T-cell (primary cell): ENCODE measurements at places on chromosomes 7 and 10.

DNA sequence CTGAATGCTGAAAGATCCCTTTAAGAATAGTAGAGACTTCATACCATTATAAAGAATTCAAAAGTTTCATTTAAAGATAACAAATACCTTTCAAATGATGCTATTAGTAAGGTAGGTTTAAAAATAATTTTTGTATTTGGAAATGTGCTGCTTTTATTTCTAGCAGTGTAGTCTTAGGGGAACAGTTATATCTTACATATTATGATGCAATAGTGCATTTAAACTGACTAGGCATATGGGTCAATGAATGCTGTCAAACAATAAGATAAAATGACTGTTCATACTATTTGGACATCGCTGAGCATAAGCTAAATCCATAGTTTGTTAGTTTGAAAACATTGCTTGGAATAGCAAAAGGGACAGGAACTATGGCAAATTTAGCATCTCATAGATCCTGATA is 354.8 kb upstream of the SEMA3A start:
- H3K36me3 ChIP-seq: no peaks in the 10 kb centered on the region
- H3K4me3 ChIP-seq: no peak overlapping the region
- no peak overlapping the region for H3K27ac ChIP-seq

DNA sequence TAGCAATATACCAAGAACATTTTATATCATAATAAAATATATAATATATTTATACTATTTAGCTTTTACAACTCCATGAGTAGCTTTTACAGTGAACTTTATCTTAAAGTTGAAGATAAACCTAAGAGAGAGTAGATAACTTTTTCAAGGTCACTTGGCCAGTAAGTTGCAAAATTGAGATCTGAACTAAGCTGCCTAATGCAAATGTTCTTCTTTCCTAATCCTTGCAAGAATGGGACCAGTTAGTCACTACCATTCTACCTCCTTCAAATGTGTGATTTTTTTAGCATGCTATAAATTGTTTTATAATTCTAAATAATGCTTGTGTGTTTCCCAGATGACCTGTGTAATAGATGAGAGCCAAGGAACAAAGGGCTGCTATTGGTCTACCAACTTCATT is 47.8 kb downstream of the CH25H start:
- no peak overlapping the region for H3K27ac ChIP-seq
- peaks cover 4% of the 10 kb centered on the region for H3K4me1 ChIP-seq
- no peaks in the 10 kb centered on the region for H3K27me3 ChIP-seq

- H3K36me3 ChIP-seq: no peaks in the 10 kb centered on the region
- no peaks in the 10 kb centered on the region for H3K27me3 ChIP-seq
- H3K27ac ChIP-seq: no peak overlapping the region
- no peak overlapping the region for H3K4me3 ChIP-seq
- DNase-seq: no peak
Measured at GRCh38 chr10:4767033-4767814, 58.8 kb upstream of the AKR1E2 start.

DNA sequence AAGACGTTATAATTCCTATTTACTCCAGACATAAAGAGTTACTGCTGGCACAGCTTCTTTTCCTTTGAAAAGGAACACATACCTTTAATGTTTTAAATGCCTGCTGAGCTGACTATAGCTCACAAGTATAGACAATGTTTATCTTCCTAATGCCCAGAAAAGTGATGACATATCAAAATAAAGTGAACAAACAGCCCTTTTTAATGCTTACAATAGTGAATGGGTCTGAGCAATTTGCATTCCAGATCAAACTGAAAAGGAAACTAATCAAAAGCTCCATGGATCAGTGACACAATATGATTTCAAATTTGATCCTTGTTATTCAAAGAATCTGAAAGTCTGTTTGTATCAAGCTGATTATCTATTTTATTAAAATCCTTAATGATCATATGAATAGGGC is 233.6 kb upstream of the SEMA3E start:
- DNase-seq: no peak
- no peaks in the 10 kb centered on the region for H3K36me3 ChIP-seq
- no peaks in the 10 kb centered on the region for H3K27me3 ChIP-seq
- H3K27ac ChIP-seq: no peak overlapping the region
- H3K4me1 ChIP-seq: no peaks in the 10 kb centered on the region

- no peaks in the 10 kb centered on the region for H3K27me3 ChIP-seq
- H3K36me3 ChIP-seq: no peaks in the 10 kb centered on the region
- H3K4me3 ChIP-seq: no peak overlapping the region
- no peak for DNase-seq
Measured at GRCh38 chr7:78620920-78621319, 822.3 kb downstream of the PHTF2 start.

- H3K4me1 ChIP-seq: peaks cover 29% of the 10 kb centered on the region
- H3K4me3 ChIP-seq: no peak overlapping the region
- peaks cover 91% of the 10 kb centered on the region for H3K27me3 ChIP-seq
- DNase-seq: no peak
Measured at GRCh38 chr10:101238732-101239105, 9.5 kb upstream of the LBX1 start.

- no peaks in the 10 kb centered on the region for H3K36me3 ChIP-seq
- H3K4me3 ChIP-seq: no peak overlapping the region
- no peak for DNase-seq
Measured at GRCh38 chr7:141161550-141162535, 88.0 kb downstream of the TMEM178B start.

- DNase-seq: no peak
- H3K36me3 ChIP-seq: peaks cover 12% of the 10 kb centered on the region
- H3K27me3 ChIP-seq: no peaks in the 10 kb centered on the region
- H3K27ac ChIP-seq: no peak overlapping the region
- H3K4me3 ChIP-seq: no peak overlapping the region
Measured at GRCh38 chr10:74113546-74113945, 37.1 kb downstream of the AP3M1 start.

- no peak overlapping the region for H3K4me3 ChIP-seq
- no peaks in the 10 kb centered on the region for H3K4me1 ChIP-seq
- no peaks in the 10 kb centered on the region for H3K36me3 ChIP-seq
- no peak overlapping the region for H3K27ac ChIP-seq
Measured at GRCh38 chr10:60045571-60045970, 139.2 kb upstream of the CCDC6 start.

GRCh38 chr7:13770305-13770704 is 219.2 kb downstream of the ETV1 start:
- no peaks in the 10 kb centered on the region for H3K27me3 ChIP-seq
- no peaks in the 10 kb centered on the region for H3K36me3 ChIP-seq
- no peak overlapping the region for H3K4me3 ChIP-seq
- H3K4me1 ChIP-seq: no peaks in the 10 kb centered on the region
- DNase-seq: no peak
- no peak overlapping the region for H3K27ac ChIP-seq

DNA sequence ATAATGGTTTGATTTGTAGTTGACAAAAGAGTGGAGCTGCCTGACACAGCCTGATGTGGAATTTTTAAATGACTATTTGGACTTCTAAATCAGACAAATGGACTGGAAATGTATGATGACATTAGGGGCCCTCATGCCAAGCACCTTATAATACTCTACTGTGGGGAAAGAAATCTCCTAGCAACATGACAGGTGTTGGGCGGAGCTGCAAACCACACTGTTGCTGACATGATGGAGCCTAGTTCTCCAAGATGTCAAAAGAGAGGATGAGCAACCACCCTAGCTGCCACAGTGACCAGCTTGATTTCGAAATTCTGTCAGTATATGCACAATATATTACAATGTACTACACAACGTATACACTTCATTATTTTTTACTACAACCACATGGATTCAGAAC is 65.8 kb downstream of the RHOBTB1 start:
- no peak for DNase-seq
- H3K4me3 ChIP-seq: no peak overlapping the region
- no peaks in the 10 kb centered on the region for H3K27me3 ChIP-seq
- H3K4me1 ChIP-seq: no peaks in the 10 kb centered on the region
- no peaks in the 10 kb centered on the region for H3K36me3 ChIP-seq

DNA sequence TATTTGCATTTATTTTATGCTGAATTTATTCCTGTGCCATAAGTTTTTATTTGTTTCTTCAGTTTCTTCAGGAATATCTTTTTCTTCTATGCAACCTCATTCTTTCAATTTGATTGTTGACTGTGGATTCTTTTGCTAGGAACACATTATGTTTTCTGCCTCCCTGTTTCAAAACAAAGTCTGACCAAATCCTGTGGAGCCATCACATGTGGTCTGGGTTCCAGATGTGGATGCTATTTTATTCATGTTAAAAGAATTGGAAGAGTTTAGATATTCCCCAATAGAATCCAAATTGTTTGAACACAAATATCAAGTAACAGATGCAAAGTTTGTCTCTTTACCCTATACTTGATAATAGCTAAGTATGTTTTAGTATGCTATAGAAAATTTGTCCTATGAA is 56.8 kb upstream of the LRRC17 start:
- no peak overlapping the region for H3K4me3 ChIP-seq
- no peak overlapping the region for H3K27ac ChIP-seq
- H3K36me3 ChIP-seq: no peaks in the 10 kb centered on the region
- H3K27me3 ChIP-seq: no peaks in the 10 kb centered on the region

DNA sequence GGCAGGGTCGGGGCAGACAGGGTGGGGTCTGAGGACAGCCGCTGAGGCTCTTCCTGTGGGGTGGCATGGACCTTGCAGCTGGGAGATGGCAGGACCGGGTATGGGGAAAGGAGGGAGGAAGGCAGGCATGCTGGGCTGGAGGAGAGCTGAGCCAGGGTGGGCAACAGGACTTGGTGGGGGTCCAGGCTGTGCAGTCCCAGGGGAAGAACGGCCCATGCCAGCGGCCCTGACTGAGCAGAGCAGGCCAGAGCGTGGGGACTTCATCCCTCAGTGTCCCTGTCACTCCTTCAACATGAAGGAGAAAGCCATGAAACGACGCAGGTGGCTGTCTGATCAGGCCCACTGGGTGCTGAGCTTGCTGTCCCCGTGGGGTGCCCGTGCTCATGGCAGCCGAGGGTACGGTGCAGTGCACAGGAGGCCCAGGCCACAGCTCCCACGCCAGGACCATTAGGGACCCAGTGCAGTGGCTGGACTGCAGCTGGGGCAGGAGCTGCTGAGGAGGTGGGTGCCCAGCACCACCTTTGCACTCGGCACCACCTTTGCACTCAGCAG is 519.6 kb downstream of the PTPRN2 start:
- H3K4me1 ChIP-seq: no peaks in the 10 kb centered on the region
- no peaks in the 10 kb centered on the region for H3K27me3 ChIP-seq
- H3K27ac ChIP-seq: no peak overlapping the region
- DNase-seq: no peak

DNA sequence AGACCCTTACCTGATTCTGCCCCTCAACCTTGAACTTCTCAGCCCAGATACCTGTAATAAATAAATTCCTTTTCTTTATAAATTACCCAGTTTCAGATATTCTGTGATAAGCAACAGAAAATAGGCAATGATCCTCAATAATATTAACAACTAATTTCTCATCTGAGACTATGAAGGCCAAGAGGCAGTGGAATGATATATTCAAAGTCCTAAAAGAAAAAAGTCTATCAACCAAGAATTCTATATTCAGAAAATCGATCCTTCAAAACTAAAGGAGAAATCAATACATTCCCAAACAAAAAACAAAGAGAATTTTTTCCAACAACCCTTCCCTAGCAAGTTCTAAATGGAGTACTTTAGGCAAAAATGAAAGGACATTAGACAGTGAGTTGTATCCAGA is 279.6 kb downstream of the PTPRN2 start:
- no peak overlapping the region for H3K4me3 ChIP-seq
- H3K4me1 ChIP-seq: no peaks in the 10 kb centered on the region
- H3K27me3 ChIP-seq: no peaks in the 10 kb centered on the region
- H3K36me3 ChIP-seq: no peaks in the 10 kb centered on the region

DNA sequence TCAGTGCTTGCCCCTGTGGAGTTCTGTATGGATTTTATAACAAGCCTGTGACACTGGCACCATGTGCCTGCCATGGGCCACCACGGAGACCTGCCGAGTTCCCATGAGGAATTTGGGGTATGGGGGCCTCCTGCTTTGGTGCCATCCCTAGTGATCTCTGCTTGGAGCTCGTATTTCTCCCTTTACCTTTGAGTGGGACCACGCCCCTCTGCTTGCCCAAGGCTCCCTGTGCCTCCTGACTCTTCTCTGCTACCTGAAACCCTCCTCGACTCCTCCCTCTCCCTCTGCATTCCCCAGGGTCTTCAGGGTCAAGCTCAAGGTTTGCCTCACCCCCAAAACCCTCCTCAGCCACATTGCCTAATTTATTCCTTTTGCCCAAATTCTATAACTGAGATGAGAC is 225.0 kb downstream of the BUB3 start:
- no peaks in the 10 kb centered on the region for H3K36me3 ChIP-seq
- no peak overlapping the region for H3K27ac ChIP-seq
- H3K27me3 ChIP-seq: peaks cover 6% of the 10 kb centered on the region
- DNase-seq: no peak
- no peaks in the 10 kb centered on the region for H3K4me1 ChIP-seq

DNA sequence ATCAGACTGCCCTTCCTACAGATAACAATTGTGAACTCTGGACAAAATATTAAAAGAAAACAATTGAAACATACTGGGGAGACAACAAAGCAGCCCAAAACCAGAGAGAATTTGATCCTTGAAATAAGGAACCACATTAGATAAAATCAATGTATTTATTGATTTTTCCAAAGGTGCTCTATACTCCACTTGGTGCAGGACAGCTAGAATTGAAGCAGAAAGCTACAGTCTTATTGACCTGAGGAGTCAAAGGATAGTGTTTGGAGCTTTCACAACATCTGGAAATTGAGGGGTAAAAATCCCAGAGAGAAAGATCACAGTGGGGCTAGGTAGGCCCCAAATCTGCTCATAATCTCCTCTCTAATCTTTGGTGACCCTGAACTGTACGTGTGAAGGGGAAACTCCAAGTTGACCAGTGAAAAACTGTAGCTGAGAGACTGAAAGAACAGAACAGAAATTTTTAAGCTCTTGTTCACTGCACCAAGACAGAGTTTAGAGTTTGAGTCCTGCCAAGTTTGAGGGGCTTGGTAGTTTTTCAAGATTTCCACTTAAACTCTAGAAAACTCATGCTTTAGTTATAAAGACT is 70.2 kb downstream of the SAMD9 start:
- no peak overlapping the region for H3K4me3 ChIP-seq
- no peaks in the 10 kb centered on the region for H3K27me3 ChIP-seq
- no peaks in the 10 kb centered on the region for H3K4me1 ChIP-seq

GRCh38 chr7:55113760-55114540 is 95.1 kb downstream of the EGFR start:
- H3K4me3 ChIP-seq: no peak overlapping the region
- no peaks in the 10 kb centered on the region for H3K36me3 ChIP-seq
- H3K27me3 ChIP-seq: no peaks in the 10 kb centered on the region
- H3K4me1 ChIP-seq: peaks cover 3% of the 10 kb centered on the region
- H3K27ac ChIP-seq: no peak overlapping the region

DNA sequence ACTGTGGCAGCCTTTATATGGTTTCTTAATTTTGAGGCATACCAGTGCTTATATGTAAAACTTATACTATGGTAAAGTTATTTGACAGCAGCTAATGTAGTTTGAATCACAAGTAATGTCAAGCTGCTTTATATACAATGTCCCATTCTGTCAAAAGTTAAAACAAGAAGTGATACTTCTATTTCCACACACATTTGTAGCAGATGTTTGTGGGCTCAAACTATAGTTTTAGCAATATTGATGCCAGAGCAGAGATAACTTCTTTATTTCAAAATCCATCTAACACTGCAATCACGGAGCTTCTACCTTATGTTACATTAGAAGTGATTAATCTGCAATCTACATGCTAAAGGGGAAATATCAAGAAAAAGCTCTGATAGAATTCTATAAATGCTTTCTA is 149.6 kb downstream of the ADK start:
- no peaks in the 10 kb centered on the region for H3K27me3 ChIP-seq
- no peak overlapping the region for H3K4me3 ChIP-seq
- H3K4me1 ChIP-seq: no peaks in the 10 kb centered on the region
- no peak for DNase-seq
- no peaks in the 10 kb centered on the region for H3K36me3 ChIP-seq
- no peak overlapping the region for H3K27ac ChIP-seq

GRCh38 chr7:135320268-135320667 is 86.6 kb downstream of the STRA8 start:
- H3K4me1 ChIP-seq: no peaks in the 10 kb centered on the region
- H3K36me3 ChIP-seq: no peaks in the 10 kb centered on the region
- no peak overlapping the region for H3K27ac ChIP-seq
- no peaks in the 10 kb centered on the region for H3K27me3 ChIP-seq
- DNase-seq: no peak
